ENCODE measurements at places on chromosomes 12 and 14. TPM values are rescaled to one million over a fixed set of nuclear protein-coding genes. Genes with fewer than 3 reads are reported as not detected.

Gene KCNH5
- total RNA-seq, result 0.06 TPM

Gene LMNTD1
- total RNA-seq, result not detected

DNA sequence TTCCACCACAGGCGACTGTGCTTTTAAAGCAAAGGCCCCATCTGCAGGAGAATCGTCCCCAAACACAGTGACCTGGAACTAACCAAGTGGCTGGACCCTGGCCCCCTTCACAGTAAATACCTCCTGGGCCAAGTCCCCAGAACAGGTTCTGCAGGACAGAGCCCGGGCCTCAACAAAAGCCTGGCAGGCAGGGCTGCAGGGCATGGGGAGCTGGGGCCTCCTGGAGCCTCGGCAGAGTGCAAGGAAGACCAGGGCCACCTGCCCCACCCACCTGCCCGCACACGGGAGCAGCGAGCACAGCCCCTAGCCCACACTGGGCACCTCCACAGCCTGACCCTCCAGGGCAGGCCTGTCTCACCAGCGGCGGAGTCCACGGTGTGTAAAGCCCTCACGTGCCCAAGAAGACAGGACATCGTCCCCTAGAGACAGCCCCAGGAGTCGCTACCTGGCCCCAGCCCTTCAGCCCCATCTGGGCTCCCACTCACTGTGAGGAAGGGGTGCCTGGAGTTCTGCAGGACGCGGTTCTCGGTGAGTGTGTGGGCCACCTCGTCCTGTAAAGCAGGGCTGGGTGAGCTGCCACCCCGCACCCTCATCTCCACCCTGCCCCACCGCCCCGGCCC, 21.0 kb downstream of the AKT1 start:
- DNase-seq, result no peak

DNA sequence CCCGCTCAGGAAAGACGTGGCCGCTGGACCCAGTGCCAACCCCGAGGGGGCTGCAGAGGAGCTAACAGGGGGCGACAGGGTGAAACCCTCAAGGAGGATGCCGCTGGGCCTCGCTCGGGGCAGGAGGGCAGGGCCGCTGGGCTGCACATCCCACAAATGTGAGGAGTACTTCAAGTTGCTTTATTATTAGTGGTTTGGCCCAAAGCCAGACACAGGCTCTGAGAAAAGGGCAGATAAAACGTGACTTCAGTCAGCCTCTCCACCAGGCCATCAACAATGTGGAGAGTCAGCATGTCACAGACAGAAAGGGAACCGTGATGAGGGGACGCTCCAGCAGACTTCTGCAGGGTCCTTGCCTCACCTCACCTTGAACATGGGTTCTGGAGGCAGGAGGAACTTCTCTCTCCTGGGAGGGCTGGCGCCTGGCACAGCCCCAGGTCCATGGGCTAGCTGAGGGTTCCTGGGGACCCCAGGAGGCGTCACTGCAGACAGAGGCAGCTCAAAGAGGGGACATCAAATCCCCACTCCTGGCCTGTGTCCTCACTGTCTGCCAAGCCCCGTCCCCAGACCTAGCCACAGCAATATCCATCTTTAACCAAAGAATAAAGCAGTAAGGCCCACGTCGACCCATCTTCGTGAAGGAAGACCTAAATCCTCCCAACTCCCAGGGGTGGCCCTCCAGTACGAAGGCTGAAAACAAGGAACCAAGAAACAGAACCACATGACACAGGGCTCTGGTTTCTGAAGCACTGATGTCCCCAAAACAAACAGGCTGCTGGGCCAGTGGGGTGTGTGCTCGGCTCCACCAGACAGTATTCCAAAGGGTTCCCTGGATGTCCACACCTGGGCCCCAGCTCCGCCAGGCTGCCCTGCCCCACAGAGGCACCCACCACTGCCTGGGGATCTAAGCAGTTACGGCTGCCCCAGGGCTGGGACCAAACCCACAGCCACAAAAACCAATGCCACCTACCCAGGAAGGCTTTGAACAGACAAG, 35.1 kb downstream of the CCDC85C start:
- no peak for DNase-seq

- DNase-seq, result no peak
These were observed 103.9 kb downstream of the AVPR1A start for GRCh38 chr12:63047146-63047545.

Measured in esophagus squamous epithelium (tissue), 5 donors.